ENCODE measurements at places on chromosomes 7 and 10. TPM values are rescaled to one million over a fixed set of nuclear protein-coding genes. Genes with fewer than 3 reads are reported as not detected.

DNA sequence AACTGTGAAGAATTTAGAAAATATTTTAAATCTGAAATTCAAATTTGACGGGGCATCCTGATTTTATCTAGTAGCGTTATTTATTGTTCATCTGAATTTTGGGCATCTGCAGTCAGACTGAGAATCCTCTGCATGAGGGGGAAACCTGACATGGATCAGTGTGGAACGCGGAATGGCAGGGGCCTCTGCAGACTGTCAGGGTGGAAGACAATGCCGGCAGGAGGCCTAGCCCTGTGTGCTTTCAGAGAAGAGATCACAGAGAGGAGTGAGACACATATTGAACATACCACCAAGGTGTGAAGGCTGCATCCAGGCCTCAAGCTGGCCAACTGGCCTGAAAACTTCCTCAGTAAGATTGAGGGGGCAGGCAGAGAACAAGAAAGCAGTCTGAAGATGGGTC lies 921.1 kb upstream of the GHITM start:
- no peaks in the 10 kb centered on the region for H3K36me3 ChIP-seq
- H3K4me1 ChIP-seq: no peaks in the 10 kb centered on the region

GRCh38 chr7:14209896-14210484 lies 220.5 kb upstream of the ETV1 start:
- no peaks in the 10 kb centered on the region for H3K4me1 ChIP-seq
- no peak overlapping the region for H3K27ac ChIP-seq
- no peaks in the 10 kb centered on the region for H3K36me3 ChIP-seq
- no peaks in the 10 kb centered on the region for H3K27me3 ChIP-seq

Gene FRMD4A
- 4.6 TPM for total RNA-seq

Gene ZP3
- total RNA-seq: 3.7 TPM

DNA sequence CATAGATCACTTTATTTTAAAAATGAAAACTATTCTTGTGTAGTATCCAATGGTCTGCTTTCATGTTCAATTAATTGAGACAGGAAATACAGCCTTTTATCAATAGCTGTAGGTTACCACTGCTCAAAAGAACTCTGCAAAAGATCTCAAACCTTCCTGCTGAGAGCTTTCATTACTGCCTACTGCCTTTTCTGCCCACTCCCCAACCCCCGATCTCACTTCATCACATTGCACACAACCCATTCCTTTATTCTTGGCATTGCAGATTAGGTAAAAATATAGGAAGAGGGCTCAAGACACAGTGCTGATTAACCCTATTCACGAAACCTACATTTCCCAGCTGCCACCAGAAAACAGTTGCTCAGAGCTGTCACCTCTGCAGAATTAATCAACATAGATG lies 171.4 kb downstream of the BTAF1 start:
- H3K27me3 ChIP-seq: peaks cover 34% of the 10 kb centered on the region
- no peaks in the 10 kb centered on the region for H3K36me3 ChIP-seq
- H3K27ac ChIP-seq: no peak overlapping the region
- DNase-seq: no peak
- H3K4me3 ChIP-seq: no peak overlapping the region

Gene KCNK18
- total RNA-seq: not detected

GRCh38 chr10:115432188-115432819 lies 339.1 kb downstream of the ATRNL1 start:
- H3K4me1 ChIP-seq: no peaks in the 10 kb centered on the region
- no peaks in the 10 kb centered on the region for H3K36me3 ChIP-seq
- no peak for DNase-seq
- no peaks in the 10 kb centered on the region for H3K27me3 ChIP-seq

DNA sequence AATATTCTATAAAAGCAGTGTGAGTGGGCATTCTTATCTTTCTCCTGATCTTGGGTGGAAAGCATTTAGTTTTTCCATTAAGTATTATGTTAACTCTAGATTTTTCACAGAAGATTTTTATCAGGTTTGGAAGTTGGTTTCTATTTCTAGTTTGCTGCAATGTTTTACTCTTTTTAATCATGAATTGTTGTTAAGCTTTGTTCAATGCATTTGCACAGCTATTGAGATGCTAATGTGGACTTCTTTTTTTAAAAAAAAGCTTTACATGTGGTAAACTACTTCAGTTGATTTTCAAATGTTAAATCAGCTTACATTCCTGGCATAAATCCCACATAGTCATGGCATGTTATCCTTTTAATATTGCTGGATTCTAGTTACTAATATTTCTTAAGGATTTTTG lies 363.6 kb upstream of the NRP1 start:
- H3K4me1 ChIP-seq: no peaks in the 10 kb centered on the region
- H3K36me3 ChIP-seq: no peaks in the 10 kb centered on the region
- no peak overlapping the region for H3K27ac ChIP-seq

- no peak overlapping the region for H3K27ac ChIP-seq
- no peaks in the 10 kb centered on the region for H3K36me3 ChIP-seq
- H3K27me3 ChIP-seq: no peaks in the 10 kb centered on the region
- H3K4me1 ChIP-seq: no peaks in the 10 kb centered on the region
These were observed 131.8 kb downstream of the SEMA3E start for GRCh38 chr7:83517035-83517700.

DNA sequence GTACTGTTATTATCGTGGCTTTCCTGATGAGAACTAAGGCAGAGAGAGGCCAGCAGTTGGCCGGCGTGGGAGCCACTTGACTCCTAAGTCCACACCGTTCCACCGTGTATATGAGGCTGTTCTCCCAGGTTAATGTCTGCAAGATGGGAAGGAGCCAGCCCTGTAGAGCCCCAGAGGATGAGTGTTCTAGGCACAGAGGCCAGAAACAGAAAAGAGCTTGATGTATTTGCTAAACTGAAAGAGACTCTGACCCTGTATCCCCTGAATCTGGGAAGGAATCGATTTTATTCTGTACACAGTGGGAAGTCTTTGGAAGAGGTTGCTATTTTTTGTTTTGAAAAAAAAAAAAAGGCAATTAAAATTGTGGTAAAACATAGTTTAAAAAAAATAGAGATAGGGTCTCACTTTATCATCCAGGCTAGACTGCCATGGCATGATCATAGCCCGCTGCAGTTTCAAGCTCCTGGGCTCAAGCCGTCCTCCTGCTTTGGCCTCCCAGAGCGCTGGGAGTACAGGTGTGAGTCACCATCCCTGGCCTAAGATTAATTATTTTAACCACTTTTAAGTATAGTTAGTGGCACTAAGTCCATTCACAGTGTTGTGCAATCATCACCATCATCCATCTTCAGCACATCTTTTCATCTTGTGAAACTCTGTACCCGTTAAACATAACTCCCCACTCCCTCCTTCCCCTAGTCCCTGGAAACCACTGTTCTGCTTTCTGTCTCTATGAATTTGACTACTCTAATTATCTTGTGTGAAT lies 348.8 kb downstream of the SDK1 start:
- H3K27me3 ChIP-seq: no peaks in the 10 kb centered on the region
- H3K36me3 ChIP-seq: peaks cover 10% of the 10 kb centered on the region
- DNase-seq: no peak
- no peak overlapping the region for H3K4me3 ChIP-seq

DNA sequence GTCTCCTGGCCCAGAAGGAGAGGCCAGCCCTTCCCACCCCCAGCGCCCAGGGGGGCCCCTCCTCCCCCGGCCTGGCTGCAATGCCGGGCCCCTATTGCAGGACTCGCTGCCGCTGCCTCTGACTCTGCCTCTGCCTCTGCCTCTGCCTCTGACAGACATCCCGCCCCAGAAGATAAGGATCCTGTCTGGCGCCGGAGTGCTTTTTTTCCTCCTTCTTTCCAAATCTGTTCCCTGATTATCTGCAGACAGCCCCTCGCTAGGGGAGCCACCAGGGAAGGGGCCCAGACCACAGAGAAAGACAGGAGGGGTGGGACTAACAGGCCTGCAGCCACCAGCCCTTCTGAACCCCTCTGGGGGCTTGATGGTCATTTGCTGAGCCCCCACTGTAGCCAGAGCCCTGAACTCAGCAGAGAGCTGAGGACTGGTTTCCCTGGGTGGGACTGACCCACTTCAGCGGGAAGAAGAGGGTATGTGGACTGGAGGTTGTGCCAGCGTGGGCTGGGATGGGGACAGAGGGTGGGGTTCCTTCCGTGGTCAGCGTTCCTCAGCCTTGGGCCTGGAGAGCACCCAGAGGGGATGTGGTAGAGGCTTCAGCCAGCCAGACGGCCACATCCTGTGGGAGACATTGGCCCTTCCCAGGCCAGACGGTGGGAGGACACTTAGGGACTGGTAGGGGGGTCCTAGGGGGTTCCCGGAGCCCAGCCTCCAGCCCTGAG lies 22.8 kb downstream of the UNC5B start:
- H3K4me3 ChIP-seq: no peak overlapping the region
- H3K27ac ChIP-seq: no peak overlapping the region
- DNase-seq: no peak
- no peaks in the 10 kb centered on the region for H3K27me3 ChIP-seq

Gene RAB18
- total RNA-seq: 71.6 TPM

DNA sequence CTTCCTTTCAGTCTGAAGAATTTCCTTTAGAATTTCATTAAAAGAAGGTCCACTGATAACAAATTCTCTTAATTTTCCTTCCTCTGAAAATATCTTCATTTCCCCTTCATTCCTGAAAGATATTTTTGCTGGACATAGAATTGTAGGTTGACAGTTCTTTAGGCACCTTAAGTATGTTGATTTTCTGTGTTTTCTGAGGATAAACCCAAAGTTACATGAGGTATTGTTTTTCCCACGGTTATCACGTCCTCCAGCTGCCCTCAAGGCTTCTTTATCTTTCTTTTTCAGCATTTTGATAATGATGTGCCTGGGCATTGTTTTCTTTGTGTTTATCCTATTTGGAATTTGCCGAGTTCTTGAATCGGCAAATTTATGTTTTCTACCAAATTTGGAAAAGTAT lies 105.3 kb downstream of the ELFN1 start:
- no peak overlapping the region for H3K4me3 ChIP-seq
- H3K27me3 ChIP-seq: peaks cover 4% of the 10 kb centered on the region
- H3K36me3 ChIP-seq: no peaks in the 10 kb centered on the region
- no peak overlapping the region for H3K27ac ChIP-seq

DNA sequence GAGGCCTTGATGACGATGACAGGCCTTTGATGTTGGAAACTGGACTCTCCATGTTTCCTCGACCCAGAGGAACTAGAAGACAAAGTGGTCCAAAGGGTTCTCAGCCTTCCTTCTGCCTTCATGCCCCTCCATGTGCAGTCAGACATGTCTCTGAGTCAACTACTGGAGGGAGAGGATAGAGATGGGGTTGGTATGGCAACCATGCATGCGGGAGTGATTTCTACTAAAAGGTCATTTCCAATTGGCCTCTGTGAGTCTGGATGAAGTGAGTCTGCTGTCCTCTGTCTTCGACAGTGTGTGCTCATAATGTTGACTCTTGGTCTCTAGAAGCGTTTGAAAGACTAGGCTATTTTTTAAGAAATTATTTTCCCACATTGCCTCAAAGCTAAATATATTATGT lies 29.2 kb downstream of the STK17A start:
- no peak overlapping the region for H3K4me3 ChIP-seq
- H3K36me3 ChIP-seq: peaks cover 67% of the 10 kb centered on the region
- H3K27me3 ChIP-seq: no peaks in the 10 kb centered on the region
- peaks cover 15% of the 10 kb centered on the region for H3K4me1 ChIP-seq
